ENCODE measurements at places on chromosomes 5 and 9.

GRCh38 chr9:117987945-117988344 lies 283.7 kb downstream of the TLR4 start:
- DNase-seq: no peak

DNA sequence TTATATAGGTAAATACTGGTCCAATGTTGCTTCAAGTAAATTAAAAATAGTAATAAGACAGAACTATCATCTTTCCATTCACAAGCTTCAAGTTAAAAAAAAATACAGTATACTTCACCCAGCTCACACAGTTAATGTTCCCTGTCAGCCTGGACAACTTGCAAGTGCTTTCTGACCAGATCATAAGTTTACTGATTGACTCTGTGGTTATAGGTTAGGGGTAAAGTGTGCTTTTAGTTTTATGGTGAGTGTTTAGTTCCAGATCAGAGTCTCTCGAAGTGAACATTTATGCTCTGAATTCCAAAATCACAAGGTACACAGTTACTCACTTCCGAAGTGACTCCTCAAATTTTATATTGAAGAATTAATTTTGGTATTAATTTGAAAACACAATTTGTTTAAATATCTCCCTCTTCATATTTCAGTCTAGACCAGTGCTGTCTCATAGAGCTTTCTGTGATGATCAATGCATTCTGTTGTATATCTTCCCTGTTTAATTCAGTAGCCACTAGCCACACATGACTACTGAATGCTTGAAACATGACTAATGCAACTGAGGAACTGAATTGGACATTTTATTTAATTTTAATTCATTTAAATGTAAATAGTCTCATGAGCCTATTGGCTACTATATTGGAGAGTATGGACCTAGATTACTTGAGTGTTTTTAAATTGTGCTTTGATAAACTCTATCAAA lies 90.7 kb downstream of the MEF2C start:
- DNase-seq: no peak

DNA sequence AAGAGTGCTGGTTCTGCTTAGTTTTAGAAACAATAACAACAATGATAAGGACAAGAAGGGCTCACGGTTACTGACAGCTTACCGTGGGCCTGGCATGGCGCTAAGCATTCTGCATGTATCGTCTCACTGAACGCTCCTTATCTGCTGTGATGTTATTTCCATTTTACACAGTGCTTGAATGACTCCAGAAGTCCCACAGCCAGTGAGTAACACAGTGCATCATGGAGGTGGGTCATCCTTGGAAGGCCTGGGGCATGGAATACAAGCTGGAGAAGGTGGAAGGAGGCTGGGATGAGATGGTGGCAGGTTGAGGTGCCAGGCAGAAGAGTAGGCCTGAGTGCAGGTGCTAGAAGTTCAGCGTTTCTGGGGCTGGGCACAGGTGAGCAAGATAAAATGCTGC lies 36.5 kb upstream of the FAT2 start:
- no peak for DNase-seq

- peak; percentile 9 for DNase-seq
These were observed 56.0 kb upstream of the AGXT2 start for GRCh38 chr5:35103637-35104299.

DNA sequence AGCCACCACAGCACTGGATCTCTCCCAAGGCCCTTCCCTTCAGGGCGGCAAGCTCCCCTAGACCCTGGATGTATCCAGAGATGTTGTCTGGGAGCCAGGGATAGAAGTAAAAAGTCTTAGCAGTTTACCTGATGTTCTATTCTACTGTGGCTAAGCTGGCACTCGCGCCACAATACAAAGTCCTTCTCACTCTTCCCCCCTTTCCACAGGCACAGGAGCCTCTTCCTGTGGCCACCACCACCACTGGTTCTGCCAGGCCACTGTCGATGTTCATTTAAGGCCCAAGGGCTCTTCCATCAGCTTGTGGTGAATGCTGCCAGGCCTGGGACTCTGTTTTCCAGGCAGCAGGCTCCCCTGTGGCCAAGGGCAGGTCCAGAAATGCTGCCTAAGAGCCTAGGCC lies 33.7 kb downstream of the MEGF9 start:
- no peak for DNase-seq

DNA sequence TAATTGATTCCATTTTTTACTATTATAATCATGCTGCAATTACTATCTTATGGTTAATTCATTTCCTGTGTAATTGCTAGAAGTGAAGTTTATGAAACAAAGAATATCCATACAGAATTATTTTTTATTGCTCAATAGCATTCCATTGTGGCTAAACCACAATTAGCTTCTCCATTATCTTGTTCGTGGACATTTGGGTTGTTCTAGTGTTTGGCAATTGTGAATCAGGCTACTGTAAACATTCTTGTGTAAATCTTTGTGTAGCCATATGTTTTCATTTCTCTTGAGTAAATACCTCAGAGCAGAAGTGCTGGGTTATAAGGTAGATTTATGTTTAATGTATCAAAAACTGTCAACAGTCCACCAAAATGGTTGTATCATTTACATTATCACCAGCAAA lies 341.1 kb downstream of the MAT2B start:
- no peak for DNase-seq

DNA sequence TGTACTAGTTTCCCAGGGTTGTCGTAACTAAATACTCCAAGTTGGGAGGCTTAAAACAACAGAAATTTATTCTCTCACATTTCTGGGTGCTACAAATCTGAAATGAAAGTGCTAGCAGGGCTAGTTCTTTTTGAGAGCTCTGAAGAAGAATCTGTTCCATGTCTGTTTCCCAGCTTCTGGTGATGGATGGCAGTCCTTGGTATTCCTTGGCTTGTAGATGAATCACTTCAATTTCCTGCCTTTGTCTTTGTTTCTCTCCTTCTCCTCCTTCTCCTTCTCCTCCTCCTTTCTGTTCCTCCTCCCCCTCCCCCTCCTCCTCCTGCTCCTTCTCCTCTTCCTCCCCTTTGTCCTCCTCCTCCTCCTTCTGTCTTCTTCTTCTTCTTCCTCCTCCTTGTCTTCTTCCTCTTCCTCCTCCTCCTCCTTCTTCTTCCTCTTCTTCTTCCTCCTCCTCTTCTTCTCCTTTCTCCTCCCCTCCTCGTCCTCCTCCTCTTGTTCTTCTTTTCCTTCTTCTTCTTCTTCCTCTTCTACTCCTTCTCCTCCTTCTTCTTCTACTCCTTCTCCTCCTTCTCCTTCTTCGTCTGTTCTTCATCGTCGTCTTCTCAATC lies 104.7 kb upstream of the ANKRD55 start:
- DNase-seq: no peak

- no peak for DNase-seq
These were observed 11.3 kb downstream of the MYMK start for GRCh38 chr9:133513214-133514100.

DNA sequence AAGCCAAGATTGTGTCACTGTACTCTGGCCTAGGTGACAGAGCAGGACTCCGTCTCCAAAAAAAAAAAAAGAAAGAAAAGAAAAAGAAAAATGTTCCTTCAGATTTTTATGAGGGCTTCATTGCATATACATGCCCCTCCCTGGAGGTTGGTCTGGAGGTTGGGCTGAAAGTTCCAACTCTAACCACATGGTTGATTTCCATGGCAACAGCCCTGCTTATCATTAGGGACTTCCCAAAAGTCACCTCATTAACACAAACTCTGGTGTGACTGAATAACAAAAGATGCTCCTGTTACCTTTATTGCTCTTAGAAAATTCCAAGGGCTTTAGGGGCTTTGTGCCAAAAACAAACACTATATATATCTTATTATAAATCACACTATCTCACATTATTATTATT lies 113.8 kb downstream of the TMC1 start:
- DNase-seq: no peak

GRCh38 chr9:133051281-133051900 lies 10.4 kb upstream of the CEL start:
- DNase-seq: no peak

- peak; percentile 34 for DNase-seq
These were observed 1728.3 kb upstream of the CDH9 start for GRCh38 chr5:28766565-28767158.

DNA sequence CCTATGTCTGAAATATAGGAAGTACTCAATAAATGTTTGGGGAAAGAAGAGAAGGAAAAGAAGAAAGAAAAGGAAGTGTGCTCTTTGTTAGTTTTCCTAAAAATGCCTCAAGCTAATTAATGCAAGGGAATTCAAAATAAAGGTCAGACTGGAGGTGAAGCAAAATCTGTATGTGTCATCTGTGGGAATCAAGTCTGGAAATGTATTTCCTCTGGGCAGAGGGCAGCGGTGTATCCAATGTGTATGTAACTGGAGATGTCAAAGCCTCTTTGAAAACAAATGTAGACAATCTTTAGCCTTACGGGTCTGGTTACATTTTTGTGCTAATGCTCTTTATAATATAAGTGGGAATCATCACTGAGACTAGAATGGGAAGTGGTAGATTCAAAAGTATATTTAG lies 471.4 kb downstream of the MAN2A1 start:
- no peak for DNase-seq

GRCh38 chr5:150626853-150627276 lies 13.6 kb upstream of the SYNPO start:
- no peak for DNase-seq

- DNase-seq: no peak
These were observed 1.5 kb downstream of the RNF44 start for GRCh38 chr5:176535664-176536131.

DNA sequence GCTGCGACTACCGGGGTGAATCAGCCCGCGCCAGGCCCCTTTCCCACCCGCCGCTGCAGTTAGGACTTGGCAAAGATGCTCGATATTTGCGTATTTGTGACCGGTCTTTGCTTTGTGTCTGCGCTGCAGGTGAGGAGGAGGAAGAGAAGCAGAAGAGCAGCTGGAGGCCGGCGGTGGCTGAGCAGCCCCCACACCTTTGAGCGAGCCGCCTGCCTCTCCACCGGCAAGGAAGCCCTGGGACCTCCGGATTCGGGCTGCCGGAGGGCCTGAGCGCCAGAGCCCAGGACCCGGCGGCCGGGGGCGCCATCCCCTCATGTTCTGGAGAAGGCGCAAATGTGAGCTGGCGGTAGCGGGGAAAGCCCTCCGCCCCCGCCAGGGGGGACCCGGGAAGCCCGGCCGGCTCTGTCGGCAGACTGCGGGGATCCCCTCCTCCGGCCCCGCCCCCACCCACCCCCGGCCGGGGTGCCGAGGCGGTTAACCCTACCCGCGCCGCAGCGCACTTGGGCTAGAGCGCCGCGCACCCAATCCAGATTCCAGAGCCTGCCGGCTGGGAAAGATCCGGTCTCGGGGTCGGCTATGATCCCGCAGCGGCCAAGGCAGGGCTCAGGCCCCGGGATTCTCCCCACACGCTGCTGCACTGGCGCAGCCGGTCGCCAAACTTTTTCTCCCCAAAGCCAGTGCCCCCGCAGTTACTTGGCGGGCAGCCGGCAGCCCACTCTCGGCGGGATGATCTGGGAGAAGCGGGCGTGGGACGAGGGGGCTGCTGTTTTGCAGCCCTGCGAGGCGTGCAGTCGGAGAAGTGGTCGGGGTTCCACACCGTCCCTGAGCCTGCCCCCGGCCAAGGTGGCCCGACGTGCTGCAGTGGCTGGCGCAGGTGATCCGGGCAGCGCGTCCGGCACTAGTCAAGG lies 800 bp upstream of the KCNN2 start:
- DNase-seq: peak; percentile 53

GRCh38 chr5:62560786-62561185 lies 17.8 kb upstream of the LRRC70 start:
- DNase-seq: no peak

- DNase-seq: no peak
These were observed 679 bp downstream of the DOLK start for GRCh38 chr9:128946571-128947276.

DNA sequence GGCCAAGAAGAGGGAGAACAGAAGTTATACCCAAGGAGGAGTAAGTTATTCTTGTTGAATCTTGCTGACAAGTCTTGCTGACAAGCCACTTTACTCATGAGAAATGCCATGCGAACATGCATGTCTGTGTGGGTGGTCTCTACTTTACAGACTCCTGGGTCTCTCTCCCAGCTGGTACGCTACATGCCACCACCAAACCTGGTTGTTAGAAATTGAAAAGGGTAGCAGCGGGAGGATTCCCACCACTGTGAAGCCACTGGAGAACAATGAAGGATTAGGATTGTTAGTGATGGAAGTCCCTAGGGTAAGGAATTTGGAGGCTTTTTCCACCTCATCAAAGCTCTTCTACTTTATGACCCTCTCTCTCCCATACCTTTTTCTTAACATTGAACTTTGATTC lies 53.6 kb upstream of the GABRB2 start:
- no peak for DNase-seq

Data from NCI-H526 (cell line).